ENCODE measurements at places on chromosomes 1 and 21. TPM values are rescaled to one million over a fixed set of nuclear protein-coding genes. Genes with fewer than 3 reads are reported as not detected.

DNA sequence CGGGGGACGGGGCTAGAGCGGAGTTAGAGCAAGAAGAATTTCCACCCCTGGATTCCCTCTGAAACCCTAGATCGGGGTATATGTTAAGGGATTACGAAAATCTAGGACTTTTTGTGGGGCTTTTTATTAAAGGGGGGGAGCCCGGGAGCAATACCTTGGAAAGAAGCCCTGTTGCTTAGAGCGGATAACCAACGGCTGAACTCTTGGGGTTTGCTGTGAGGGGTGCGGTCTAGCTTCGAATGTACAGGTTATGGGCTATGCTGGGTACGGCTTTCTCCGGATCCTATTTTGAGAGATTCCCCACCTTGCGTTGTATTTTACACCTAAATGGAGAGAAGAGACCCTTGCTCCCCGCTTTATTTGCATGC is 626 bp downstream of the DYRK3 start:
- H3K4me1 ChIP-seq: peaks cover 25% of the 10 kb centered on the region
- peak; percentile 23 for DNase-seq
- H3K4me3 ChIP-seq: peak overlapping the region; percentile 80
- H3K27me3 ChIP-seq: peaks cover 5% of the 10 kb centered on the region

DNA sequence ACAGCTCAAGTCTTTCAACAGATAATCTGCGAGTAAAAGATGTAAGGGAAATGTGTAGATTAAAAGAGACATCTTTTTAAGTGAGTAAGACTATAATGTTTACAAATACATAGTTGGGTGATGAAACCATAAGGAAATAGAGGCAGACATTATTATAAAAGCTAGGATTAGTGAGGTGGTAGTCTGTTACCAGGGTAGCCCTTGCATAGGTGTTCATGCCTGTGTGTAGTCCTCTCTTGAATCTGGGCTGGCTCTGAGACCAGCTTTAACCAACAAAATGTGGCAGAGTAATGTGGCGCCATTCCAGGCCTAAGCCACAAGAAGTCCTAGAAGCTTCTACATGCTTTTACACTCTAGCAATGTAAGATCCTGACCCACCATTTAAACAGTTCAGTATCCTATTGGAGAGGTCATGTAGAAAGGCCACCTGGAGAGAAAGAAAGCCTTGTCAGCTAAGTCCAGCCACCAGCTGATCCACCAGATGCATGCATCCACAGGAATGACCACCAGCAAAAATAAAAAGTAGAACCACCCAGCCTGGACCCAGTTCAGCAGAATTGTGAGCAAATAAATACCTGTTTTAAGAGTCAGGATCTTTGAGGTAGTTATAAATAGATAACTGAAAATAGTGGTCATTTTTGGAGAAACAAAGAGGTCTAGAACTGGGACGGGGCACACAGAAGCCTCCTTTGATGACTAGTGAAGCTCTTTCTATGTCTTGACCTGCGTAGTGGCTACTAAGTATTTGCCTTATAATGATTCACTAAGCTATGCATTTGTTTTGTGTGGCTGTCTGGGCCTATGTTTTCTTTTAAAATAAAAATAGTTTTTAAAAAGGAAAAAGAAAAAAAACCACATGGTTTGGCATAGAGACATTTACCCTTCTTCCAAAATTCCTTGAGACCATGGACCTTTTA is 8.1 kb downstream of the NIBAN1 start:
- peaks cover 38% of the 10 kb centered on the region for H3K4me1 ChIP-seq
- H3K27me3 ChIP-seq: no peaks in the 10 kb centered on the region
- peaks cover 12% of the 10 kb centered on the region for H3K36me3 ChIP-seq
- H3K27ac ChIP-seq: no peak overlapping the region

DNA sequence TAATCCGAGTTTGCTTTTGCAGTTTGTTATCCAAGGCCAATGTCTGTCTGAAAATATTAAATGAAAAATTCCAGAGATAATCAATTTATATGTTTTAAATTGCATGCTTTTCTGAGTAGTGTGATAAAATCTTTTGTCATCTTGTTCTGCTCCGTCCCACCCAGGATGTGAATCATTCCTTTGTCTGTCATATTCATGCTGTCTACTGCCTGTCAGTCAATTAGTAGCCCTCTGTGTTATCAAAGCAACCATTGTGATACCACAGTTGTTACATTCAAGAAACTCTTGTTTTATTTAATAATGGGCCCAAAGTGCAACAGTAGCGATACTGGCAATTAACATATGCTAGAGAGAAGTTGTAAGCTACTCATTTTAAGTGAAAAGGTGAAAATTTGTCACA is 819.3 kb downstream of the BRINP3 start:
- H3K4me3 ChIP-seq: no peak overlapping the region
- H3K27ac ChIP-seq: no peak overlapping the region
- H3K36me3 ChIP-seq: no peaks in the 10 kb centered on the region
- no peaks in the 10 kb centered on the region for H3K4me1 ChIP-seq
- no peak for DNase-seq
- H3K27me3 ChIP-seq: no peaks in the 10 kb centered on the region

GRCh38 chr1:101191049-101191448 is 45.8 kb upstream of the S1PR1 start:
- H3K27me3 ChIP-seq: no peaks in the 10 kb centered on the region
- H3K4me3 ChIP-seq: no peak overlapping the region
- peaks cover 28% of the 10 kb centered on the region for H3K4me1 ChIP-seq
- no peaks in the 10 kb centered on the region for H3K36me3 ChIP-seq

- DNase-seq: peak; percentile 72
- H3K27ac ChIP-seq: no peak overlapping the region
- H3K4me1 ChIP-seq: no peaks in the 10 kb centered on the region
- peaks cover 15% of the 10 kb centered on the region for H3K27me3 ChIP-seq
- H3K4me3 ChIP-seq: no peak overlapping the region
- H3K36me3 ChIP-seq: no peaks in the 10 kb centered on the region
Measured at GRCh38 chr1:206982216-206982615, 12.0 kb upstream of the FCAMR start.

GRCh38 chr21:36727866-36728265 is 29.0 kb downstream of the SIM2 start:
- H3K36me3 ChIP-seq: no peaks in the 10 kb centered on the region
- H3K4me1 ChIP-seq: no peaks in the 10 kb centered on the region
- peaks cover 3% of the 10 kb centered on the region for H3K27me3 ChIP-seq
- no peak overlapping the region for H3K27ac ChIP-seq

DNA sequence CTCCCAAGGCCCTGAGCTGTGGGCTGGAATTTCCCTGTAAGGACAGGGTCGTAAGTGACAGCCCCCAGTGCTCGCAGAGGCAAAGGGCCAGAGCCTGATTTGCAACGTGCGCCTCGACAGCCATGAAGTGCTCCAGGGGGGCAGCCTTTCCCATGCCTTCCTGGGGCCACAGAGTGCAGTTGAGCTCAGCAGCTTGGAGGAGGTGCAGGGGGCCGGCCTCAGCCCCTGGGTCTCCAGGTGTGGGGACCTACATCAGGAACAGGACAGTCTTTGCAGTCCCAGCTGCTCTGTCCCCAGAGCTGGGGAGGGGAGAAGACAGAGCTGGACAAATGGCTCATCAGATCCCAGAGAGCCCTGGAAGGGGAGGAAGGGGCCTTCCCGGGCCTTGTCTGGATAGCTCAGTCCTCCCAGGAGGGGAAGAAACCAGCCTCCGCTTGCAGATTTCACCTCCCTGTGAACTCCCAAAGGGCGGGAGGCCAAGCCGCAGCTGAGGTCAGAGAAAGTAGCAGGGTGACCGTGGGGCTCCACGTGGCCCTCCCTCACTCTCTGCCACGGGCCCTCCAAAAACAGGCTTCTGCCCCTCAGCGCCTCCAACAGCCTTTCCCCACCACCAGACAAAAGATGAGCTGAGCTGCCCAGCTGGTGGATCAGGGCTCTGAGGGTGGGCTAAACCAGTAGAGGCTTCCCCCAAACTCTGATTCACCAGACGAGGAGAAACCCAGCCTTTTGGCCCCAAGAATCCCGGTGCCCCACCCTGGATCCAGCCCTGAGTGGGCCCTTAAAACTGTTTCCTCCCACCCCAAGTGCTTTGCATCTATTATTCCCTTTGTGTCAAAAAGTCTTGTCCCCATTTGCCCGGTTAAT is 76.5 kb downstream of the DHRS3 start:
- peaks cover 9% of the 10 kb centered on the region for H3K36me3 ChIP-seq
- peaks cover 5% of the 10 kb centered on the region for H3K4me1 ChIP-seq
- H3K27me3 ChIP-seq: peaks cover 10% of the 10 kb centered on the region
- H3K27ac ChIP-seq: no peak overlapping the region

- DNase-seq: no peak
- H3K36me3 ChIP-seq: no peaks in the 10 kb centered on the region
- H3K27me3 ChIP-seq: peaks cover 20% of the 10 kb centered on the region
- no peaks in the 10 kb centered on the region for H3K4me1 ChIP-seq
- H3K4me3 ChIP-seq: no peak overlapping the region
- H3K27ac ChIP-seq: no peak overlapping the region
Measured at GRCh38 chr1:22688466-22688865, 22.2 kb upstream of the EPHB2 start.

DNA sequence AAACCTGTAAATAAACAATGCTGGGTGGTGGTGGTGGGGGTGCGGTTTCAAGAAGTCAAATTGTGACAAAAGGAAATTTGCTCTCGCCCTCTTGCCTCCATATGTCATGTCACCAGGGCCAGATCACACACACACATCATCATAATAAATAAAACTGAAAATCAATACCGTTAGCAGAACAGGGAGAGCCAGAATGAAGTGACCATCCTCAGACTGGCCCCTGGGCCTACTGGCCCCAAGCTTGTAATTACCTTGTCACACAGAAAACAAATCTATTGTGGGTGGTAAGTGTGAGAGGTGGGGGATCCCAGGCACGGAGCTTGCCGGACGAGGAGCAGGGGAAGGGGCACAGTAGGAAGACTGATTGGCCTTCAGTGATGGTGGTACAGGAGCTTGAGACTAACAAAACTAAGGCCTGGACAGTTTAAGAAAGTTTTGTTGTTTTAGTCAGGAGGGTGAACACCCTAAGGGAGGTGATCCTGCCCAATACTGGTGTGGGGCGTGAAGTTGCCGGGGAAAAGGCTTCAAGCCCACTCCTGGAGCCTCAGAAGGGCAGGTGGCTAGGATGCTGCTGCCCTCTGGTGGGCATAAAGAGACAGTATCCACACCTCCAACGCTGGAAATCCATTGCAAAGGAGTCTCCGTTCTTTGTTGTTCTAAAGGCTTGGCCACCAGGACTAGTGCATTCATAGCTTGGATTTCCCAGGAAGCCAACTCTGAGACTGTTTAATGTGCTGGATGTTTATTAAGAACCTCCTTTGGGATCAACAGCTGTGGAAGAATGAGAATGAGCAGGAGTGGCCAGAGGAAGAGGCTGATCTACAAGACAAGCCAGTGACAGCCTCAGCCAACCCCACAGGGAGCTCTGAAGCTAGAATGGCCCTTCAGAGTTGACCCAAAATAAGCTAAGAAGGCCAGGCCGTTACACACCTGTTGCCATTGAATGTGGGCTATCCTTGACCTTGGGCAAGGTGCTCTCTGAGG is 8.1 kb upstream of the C1orf216 start:
- DNase-seq: peak; percentile 56
- no peak overlapping the region for H3K27ac ChIP-seq
- H3K36me3 ChIP-seq: peaks cover 2% of the 10 kb centered on the region
- H3K4me1 ChIP-seq: no peaks in the 10 kb centered on the region
- H3K27me3 ChIP-seq: no peaks in the 10 kb centered on the region

- H3K4me3 ChIP-seq: peak overlapping the region; percentile 21
- peaks cover 53% of the 10 kb centered on the region for H3K4me1 ChIP-seq
- H3K27me3 ChIP-seq: no peaks in the 10 kb centered on the region
- H3K36me3 ChIP-seq: peaks cover 2% of the 10 kb centered on the region
- DNase-seq: peak; percentile 74
Measured at GRCh38 chr1:23100074-23100748, 68.4 kb downstream of the LUZP1 start.

GRCh38 chr1:94608142-94608851 is 66.7 kb upstream of the F3 start:
- H3K27me3 ChIP-seq: peaks cover 5% of the 10 kb centered on the region
- H3K4me1 ChIP-seq: no peaks in the 10 kb centered on the region
- H3K27ac ChIP-seq: no peak overlapping the region
- no peak for DNase-seq
- no peak overlapping the region for H3K4me3 ChIP-seq

GRCh38 chr1:171983584-171983983 is 142.3 kb downstream of the DNM3 start:
- H3K4me1 ChIP-seq: no peaks in the 10 kb centered on the region
- no peaks in the 10 kb centered on the region for H3K36me3 ChIP-seq
- no peak for DNase-seq
- H3K27ac ChIP-seq: no peak overlapping the region

- peaks cover 2% of the 10 kb centered on the region for H3K27me3 ChIP-seq
- H3K36me3 ChIP-seq: peaks cover 5% of the 10 kb centered on the region
- H3K27ac ChIP-seq: peak overlapping the region; percentile 49
- no peak for DNase-seq
- no peak overlapping the region for H3K4me3 ChIP-seq
Measured at GRCh38 chr1:186292875-186293274, 82.2 kb downstream of the TPR start.

GRCh38 chr1:227567256-227567655 is 3.9 kb downstream of the ZNF678 start:
- peaks cover 1% of the 10 kb centered on the region for H3K27me3 ChIP-seq
- no peak overlapping the region for H3K27ac ChIP-seq
- DNase-seq: no peak
- peaks cover 24% of the 10 kb centered on the region for H3K4me1 ChIP-seq
- no peak overlapping the region for H3K4me3 ChIP-seq

GRCh38 chr1:2644171-2644570 is 11.4 kb upstream of the MMEL1 start:
- no peaks in the 10 kb centered on the region for H3K27me3 ChIP-seq
- peaks cover 8% of the 10 kb centered on the region for H3K36me3 ChIP-seq
- H3K27ac ChIP-seq: no peak overlapping the region
- peaks cover 10% of the 10 kb centered on the region for H3K4me1 ChIP-seq

DNA sequence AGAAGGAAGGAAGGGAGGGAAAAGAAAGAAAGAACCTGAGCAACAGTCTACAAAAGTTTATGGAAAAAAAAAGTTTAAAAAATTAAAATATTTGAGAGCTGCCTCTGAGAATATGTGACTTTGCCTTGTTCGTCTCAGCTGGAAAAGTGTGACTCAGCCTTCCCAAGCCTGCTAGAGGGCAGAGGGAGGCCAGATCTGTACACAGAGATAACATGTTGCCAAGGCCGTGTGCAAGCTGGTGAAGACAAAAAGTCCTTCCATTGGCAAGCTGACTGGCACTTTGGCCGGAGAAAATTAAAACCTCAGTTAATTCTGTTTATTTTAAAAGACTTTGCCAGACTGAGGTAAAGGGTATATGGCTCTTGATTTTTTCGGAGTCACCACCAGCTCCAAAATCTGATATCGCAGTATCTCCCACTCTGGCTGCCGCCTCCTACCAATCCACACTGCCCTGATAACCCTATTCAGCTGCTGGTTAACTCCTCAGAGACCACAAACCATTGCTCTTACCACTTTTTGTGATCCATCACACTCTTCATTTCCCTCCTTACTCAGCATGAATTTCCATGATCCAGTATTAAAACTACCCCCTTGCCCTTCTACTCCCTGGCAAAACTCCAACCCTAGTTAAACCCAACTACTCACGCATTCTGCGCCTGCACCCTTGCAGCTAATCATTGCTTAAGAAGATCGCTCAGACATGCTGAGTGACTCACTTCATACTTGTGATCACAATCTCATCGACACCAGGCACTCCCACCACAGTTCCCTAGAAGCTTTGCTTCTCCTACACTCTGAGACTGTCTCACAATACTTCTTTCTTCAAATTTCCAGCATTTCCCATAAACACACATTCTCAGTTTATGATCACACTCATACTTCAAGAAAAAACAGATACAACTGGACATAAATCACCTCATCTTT is 5.7 kb upstream of the PPP1R15B start:
- H3K36me3 ChIP-seq: peaks cover 3% of the 10 kb centered on the region
- H3K27me3 ChIP-seq: no peaks in the 10 kb centered on the region
- peaks cover 33% of the 10 kb centered on the region for H3K4me1 ChIP-seq
- H3K27ac ChIP-seq: peak overlapping the region; percentile 31
- DNase-seq: peak; percentile 58
- no peak overlapping the region for H3K4me3 ChIP-seq

Gene PLCH2
- 8.9 TPM for total RNA-seq

Gene L1TD1
- total RNA-seq: not detected

Gene MTARC2
- not detected for total RNA-seq

Gene CR1L
- total RNA-seq: not detected

Gene EPHA2
- 0.22 TPM for total RNA-seq
